HT1080 (cell line): ENCODE measurements at places on chromosomes 11 and 22. TPM values are rescaled to one million over a fixed set of nuclear protein-coding genes. Genes with fewer than 3 reads are reported as not detected.

OR8K3 gene
- not detected in 2 replicates for total RNA-seq

OR4C11 gene
- not detected in 2 replicates for total RNA-seq

OR51F2 gene
- not detected in 2 replicates for total RNA-seq

TTC17 gene
- 29.0 and 29.9 TPM in 2 replicates for total RNA-seq

C11orf65 gene
- not detected in 2 replicates for total RNA-seq

GRM5 gene
- total RNA-seq: 0.34 and 0.47 TPM in 2 replicates

KCNJ1 gene
- not detected in 2 replicates for total RNA-seq
